ENCODE measurements at places on chromosomes 7 and 10.

DNA sequence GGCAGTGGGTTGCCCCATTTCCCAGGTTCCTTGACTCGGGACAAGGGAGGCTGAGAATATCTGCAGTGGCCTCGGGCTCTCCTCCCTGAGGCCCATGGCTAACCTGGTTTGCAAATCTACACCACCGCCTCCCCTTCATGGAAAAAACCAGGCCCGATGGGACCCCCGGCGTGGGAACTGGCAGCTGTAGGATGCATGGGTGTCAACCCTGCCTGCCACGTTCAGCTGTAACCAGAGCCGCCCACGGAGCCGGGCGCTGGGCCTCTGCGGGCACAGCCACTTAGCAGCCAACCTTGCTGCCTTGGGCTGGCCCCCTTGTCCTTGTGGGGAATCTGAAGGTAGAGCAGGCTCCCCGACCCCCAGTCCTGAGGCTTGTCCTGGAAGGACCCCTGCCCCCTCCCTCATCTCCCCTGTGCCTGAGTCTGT, 1.6 kb downstream of the PWWP2B start:
- DNase-seq, result no peak

DNA sequence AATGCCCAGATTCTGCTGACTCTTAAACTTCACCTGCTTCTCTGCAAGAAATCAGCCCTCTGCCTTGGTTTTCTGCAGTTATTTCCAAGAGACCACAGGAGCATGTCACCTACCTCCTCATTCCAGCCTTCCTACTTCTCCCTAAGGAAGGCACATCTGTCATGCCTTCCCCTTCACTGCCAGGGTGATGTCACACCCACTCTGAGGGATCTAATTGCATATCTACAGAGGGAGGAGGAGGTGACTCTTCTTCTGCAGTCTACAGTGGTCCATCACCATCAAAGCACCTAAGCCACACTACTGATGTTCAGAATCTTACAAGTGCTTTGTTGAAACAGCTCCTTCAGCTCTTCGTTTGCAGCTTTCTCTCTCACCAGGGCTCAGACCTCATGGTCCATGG, 275.5 kb downstream of the FGFR2 start:
- DNase-seq, result no peak

DNA sequence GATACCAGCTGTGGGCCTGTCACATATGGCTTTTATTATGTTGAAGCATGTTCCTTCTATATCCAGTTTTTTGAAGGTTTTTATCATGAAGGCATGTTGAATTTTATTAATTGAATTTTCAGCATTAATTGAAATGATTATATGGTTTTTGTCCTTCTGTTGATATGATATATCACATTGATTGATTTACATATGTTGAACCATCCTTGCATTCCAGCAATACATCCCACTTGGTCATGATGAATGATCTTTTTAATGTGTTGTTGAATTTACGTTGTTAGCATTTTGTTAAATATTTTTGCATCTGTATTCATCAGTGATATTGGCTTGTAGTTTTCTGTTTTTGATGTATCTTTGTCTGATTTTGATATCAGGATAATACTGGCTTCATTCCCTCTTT, 21.2 kb downstream of the PRSS37 start:
- DNase-seq, result no peak

- no peak for DNase-seq
Measured at GRCh38 chr7:45920502-45921380, at the start of gene IGFBP3. TSS of gene IGFBP3 (minus strand) at chr7:45921272. CDS start at chr7:45921140, 132 bp downstream.

DNA sequence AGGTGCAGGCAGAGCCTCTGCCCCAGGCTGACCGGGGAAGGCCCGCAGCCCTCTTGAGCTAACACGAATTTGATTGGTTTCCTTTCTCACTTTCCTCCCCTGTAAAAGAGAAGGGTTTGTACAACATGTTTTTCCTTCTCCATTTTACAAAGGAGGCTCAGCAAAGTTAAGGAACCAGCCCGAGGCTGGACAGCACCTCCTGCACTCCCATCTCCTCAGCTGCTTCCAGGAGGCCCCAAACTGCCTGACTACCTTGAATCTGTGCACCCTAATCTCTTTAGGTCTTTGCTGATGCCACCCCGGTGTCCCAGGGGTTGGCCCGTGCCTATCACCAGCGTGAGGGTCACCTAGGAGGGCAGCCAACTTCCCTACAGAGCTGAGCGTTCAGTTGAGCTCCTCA, 4.2 kb downstream of the ALKBH4 start:
- DNase-seq, result no peak

- DNase-seq, result no peak
Measured at GRCh38 chr7:127905491-127906330, 125.5 kb downstream of the LRRC4 start.

GRCh38 chr10:46251857-46252847, 34.6 kb upstream of the ANTXRL start:
- DNase-seq, result peak; percentile 2

Data from activated CD4-positive, alpha-beta T cell treated with anti-CD3 and anti-CD28 coated beads, Interleukin-2, amount 50 U/mL, for 48 hours (primary cell).